NCI-H1048 (cell line): ENCODE measurements at places on chromosomes 5 and 9.

DNA sequence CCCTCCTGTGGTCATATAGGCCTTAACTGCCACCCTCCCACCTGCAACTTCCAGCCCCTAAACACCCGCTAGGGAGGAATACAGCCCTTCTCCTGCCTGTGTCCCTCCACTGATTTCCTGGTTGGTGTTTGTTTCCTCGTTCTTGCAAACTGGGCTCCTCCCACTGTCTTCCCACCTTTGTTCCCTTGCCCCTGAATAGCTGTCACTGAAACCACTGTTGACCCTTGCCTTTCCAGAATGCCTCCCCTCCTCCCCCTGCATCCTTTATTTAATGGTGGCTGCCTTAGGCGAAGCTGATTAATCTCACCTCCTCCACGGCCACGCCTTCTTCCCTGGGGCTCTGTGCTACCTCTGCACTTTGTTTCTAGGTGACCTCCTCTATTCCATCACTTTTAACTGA is 626.7 kb downstream of the BNC2 start:
- no peak for DNase-seq

GRCh38 chr5:112127861-112128260 is 291.2 kb downstream of the EPB41L4A start:
- no peak for DNase-seq

- peak; percentile 8 for DNase-seq
Measured at GRCh38 chr9:108196332-108197007, 659.3 kb downstream of the ACTL7B start.

GRCh38 chr9:78040726-78041125 is 9.1 kb upstream of the GNAQ start:
- DNase-seq, result no peak

DNA sequence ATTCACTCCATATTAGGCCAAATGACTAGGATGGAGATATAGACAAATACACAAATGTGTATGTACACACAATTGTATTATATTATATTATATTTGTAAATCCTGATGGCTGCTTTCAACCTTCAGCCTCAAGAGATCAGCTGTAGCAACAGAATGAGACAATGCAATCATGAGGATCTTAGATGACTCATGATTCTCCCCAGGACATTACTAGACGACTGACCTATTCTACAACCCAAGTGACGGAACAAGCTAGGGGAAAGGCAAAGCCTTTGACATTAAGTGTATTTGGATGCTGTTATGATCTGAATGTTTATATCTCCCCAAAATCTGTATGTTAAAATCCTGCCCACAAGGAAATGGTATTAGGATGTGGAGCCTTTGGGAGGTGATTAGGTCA is 66.5 kb downstream of the COX7C start:
- DNase-seq, result no peak

GRCh38 chr5:56607074-56607473 is 208.3 kb upstream of the MAP3K1 start:
- no peak for DNase-seq

DNA sequence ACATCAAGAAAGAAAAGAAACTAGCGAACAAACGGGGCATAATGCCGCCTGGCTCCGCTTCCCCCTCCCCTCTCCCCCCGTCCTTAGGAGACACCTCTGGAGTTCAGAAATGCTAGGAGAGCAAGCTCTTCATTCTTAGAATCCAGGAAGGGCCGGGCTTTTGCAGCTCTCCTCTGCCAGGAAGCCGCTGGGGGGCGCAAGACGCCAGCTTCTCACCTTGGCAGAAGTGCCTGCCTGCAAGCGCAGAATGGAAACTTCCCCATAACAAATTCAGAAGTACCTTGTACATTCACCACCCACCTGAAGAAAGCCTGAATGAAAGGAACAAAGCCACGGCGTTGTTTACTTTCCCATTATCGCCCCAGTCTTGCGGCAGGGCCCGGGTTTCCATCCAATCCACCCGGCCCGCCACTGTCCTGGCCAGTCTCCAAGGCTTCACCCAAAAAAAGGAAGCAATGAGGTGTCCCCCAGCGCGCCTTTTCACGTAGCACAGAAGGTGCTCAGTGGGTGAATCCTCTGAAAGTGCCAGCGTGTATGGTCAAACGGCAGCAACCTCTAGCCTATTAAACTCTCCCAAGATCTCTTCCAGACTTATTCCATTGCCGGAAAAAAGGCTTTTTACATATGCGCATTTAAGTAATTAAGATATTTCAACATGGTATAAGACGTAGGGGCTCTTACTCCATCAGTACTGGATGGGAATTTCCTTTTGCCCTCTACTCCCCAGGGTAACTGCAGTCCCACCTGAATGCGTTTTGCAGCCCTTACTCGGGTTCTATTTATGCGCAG is 1.6 kb upstream of the GADD45G start:
- DNase-seq, result peak; percentile 76

GRCh38 chr9:91995000-91995655 is 45.1 kb upstream of the ROR2 start:
- DNase-seq, result no peak

DNA sequence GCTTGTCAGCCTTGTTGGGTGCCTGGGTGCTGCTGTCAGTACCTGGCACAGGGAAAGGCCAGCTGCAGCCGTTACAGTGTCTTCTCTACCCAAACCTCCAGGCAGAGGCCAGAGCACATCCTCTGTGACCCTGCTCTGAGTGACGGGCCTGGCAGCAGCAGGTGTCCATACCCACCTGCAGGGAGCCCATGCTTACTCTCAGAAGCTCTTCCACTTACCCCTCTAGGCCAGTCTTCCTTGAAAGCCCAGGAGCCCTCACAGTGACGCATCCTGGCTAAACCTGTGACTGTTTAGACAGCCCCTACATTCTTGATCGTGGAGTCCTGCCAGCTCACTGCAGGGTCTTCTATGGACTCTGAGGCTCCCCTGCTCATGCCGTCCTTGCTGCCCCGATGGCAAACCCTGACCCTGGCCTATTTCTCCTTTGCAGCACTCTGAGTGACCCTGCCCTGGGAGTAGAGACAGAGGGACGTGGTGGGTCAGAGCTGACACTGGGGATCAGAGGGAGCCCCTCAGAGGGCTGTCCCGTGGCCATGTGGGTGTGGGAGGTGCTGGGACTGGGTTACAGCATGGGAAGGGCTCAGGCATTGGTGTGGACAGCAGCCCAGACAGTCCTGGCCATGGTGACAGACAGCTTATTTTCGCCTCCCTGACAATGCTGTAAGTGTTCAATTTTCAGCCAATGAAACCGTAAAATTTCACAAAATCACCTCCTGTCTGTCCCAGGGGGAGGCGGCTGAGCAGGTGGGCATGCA is 67.6 kb upstream of the RNF130 start:
- no peak for DNase-seq

- DNase-seq, result no peak
Measured at GRCh38 chr5:24397601-24398000, 247.2 kb downstream of the CDH10 start.

GRCh38 chr5:12690361-12690760 is 786.1 kb upstream of the CTNND2 start:
- DNase-seq, result no peak

DNA sequence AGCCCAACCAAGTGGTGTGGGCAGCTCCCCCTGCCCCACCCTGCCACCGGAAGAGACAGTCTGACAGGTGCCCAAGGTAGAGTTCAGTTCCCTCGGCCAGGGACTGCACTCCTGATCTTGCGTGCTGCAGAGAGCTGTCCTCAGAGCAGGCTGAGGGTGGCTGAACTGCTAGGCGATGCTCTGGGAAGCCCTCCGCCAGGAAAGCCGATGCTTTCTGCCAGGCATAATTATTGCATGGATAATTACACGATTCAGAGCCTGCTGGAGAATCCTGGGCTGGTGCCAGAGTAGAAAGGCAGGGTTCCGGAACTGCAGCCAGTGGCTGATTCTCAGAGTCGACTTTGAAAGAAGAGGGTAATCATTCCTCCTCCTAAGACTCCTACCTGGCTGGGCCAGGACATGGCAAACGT is 19.3 kb downstream of the KCNIP1 start:
- peak; percentile 19 for DNase-seq

GRCh38 chr5:143376911-143377813 is 26.3 kb downstream of the NR3C1 start:
- DNase-seq, result no peak

- no peak for DNase-seq
Measured at GRCh38 chr5:148810823-148811222, 15.6 kb upstream of the ADRB2 start.

- DNase-seq, result no peak
Measured at GRCh38 chr5:10831419-10831818, 70.4 kb upstream of the DAP start.

DNA sequence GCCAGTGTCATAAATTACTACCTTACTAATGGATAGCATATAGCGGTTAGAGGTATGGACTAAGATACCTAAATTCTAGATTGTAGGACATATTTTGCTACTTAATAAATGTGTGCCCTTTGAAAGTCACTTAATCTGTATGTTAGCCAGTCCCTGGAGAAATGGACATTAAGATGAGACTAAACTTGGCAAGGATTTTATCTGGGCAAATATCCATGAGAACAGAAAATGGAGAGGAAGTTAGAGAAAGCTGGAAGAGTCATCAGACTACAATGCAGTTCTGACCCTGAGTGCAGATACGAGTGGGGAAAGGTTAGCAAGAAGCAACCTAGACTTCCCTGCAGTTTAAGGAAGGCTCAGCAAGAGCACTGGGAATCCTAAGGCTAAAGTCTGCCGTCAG is 33.0 kb downstream of the TBCA start:
- no peak for DNase-seq

GRCh38 chr9:79962836-79963235 is 391.1 kb downstream of the TLE4 start:
- DNase-seq, result no peak

DNA sequence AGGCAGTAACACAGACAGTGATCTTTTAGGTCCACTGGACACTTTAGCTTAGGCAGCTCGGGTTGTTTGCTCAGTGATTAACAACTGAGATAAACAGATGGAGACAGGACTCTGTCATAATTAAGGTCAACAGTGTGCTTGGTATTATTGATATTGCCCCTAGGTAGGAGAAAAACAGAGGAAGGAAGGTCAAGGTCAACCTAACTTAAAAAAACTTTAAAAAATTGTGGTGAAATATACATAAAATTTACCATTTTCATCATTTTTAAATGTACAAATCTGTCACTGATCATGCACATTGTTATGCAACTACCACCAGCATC is 2.1 kb upstream of the HSPA4 start:
- DNase-seq, result no peak

GRCh38 chr5:176809544-176810080 is 747 bp upstream of the UNC5A start:
- no peak for DNase-seq

DNA sequence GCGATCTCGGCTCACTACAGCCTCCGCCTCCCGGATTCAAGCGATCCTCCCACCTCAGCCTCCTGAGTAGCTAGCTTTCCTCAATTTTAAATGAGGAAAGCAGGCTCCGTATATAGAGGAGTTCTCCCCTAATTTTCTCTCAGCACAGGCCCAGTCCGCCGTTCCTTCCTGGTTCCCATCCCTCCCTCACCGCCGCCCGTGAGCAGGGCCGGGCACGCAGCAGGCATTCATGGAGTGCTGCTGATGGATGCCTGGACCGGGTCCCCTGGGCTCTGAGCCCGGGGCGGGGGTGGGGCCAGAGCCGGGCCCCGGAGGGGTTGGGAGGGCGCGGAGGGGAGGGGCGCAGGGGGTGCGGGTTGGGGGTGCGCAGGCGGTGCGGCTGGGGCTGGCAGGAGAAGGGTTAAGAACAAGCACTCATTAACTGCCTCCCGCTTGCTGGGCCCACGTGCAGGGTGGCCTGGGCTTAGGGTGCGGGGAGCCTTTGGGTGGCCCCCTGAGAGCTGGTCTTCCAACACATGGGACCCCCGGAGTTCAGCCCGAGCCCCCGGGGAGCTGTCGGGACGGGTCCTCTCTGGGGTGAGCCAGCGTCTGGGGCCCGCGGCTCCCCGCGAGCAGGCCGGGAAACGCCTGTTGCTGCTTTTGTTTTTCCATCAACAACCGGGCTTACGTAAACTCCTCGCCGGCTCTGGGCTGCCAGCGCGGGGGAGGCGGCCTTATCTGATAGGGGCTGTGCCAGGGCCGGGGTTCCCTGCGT is 33.7 kb downstream of the LHX2 start:
- DNase-seq, result no peak

GRCh38 chr9:97981846-97982682 is 1.1 kb upstream of the ANP32B start:
- no peak for DNase-seq

DNA sequence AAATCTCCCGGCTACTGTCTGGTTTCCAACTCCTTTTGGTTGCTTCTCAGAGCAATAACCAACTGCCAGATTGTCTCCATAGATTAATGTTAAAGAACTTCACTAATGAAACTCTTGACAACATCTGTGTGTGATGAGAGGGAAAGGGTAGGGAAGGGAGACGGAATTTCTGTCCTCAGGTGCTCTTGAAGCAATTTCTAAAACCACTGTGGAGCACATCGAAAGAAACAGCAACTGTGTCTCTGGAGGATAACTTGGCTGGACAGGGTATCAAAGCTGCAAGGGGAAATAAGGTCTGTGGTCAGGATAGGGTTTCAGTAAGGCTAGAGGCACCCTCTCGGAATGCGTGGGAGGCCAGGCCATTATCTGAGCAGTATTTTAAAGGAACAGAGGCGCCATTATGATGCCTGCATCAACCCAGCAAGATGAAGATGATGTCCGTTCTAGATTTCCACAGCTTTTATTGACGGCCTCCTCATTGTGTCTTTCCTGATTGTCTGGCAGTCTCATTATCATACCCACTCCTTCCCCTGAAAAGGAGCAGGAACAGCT is 76.6 kb downstream of the RORB start:
- no peak for DNase-seq

DNA sequence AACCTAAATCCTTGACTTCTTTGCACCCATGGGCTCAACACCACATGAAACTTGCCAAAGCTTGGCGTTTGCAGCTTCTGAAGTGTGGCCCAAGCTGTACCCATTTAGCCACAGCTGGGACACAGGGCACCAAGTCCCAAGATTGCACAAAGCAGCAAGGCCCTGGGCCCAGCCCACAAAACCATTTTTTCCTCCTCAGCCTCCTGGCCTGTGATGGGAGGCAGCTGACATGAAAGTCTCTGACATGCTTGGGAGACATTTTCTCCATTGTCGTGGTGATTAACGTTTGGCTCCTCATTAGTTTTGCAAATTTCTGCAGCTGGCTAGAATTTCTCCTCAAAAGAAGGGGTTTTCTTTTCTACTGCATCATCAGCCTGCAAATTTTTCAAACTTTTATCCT is 32.0 kb downstream of the ACTL7B start:
- no peak for DNase-seq

DNA sequence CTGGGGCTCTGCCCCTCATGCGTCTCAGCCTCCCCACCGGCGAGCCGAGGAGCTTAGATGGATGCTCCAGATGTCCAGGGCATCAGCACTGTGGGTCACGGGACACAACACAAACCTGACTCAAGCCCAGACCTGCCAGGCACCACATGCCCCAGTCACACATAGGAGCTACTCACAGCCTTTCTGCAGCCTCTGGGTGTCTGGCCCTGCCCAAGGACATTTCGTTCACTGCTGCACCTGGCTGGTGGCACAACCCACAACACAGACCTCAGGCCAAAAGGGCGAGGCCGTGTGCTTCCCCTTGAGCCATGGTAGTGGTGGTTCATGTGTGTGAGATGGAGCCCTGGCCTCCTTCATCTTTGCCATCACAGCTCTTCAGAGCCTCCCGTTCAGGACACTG is 89.6 kb upstream of the FCN2 start:
- DNase-seq, result no peak

GRCh38 chr5:125576822-125577221 is 830.4 kb upstream of the ZNF608 start:
- DNase-seq, result no peak

GRCh38 chr5:64505769-64506566 is at the start of gene RGS7BP:
TSS of gene RGS7BP (plus strand) at chr5:64506015. CDS start at chr5:64506625, 610 bp downstream.
- no peak for DNase-seq
